ENCODE measurements at places on chromosomes 6 and 20.

- no peak for DNase-seq
Measured at GRCh38 chr6:111866857-111867256, 6.4 kb downstream of the FYN start.

GRCh38 chr6:45880159-45880558, 135.5 kb downstream of the CLIC5 start:
- peak; percentile 69 for DNase-seq

DNA sequence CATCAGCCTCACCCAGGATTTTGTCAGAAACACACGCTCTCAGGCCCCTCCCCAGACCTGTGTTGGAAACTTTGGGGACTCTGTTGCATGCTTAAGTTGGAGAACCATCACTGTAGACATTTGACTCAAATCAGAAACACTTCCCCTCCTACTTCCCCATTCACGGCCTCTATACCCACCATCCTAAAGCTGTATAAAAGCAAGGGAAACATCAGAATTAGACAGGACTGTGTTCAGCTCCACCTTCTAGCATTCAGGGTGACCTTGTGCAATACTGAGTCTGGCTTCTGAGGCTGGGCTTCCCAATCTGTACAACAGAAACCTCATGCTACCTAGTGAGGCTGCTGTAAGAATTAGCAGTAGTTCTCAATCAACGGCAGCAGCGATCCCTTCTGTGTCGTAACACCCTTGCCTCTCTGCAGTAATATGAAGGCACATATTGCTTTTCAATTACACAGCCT, 252.3 kb downstream of the LY86 start:
- DNase-seq: no peak

- no peak for DNase-seq
Measured at GRCh38 chr6:163892824-163893561, 478.5 kb downstream of the QKI start.

DNA sequence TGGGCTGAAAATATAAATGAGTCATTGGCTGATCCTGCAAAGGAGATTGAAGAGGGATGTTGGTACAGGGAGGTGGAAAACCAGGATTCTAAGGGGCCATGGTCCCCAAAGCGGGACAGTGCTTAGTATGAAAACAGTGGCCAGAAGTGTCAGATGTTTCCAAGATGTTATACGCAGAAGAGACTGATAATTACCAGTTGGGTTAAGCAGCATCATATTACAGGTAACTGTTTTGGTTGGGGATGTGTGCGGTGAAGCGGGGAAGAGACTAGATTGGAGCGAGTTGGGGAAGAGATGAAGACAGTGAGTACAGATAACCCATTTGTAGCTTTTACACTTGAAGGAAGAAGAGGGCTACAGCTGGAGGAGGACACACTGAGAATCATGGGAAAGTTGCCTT, 80.8 kb downstream of the PLEKHG1 start:
- DNase-seq: no peak

DNA sequence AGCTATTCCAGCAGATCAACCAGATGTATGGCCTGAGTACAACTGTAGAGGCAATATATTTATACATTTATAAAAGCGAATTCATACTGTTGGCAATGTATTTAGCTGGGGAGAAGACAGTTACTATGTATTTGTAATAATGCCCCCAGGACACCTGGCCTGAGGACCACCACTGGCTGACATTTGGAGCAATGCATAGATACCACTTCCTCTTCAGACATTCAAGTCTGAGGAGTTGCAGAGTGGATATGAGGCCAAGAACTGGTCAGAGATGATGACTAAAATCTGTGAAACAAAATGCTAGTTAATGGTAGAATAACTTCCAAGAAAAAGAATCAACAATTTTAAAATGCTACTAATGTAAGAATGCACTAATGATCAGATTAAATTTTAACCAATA, 462.3 kb downstream of the CDC5L start:
- no peak for DNase-seq

GRCh38 chr6:6712449-6713403, 124.2 kb downstream of the LY86 start:
- peak; percentile 65 for DNase-seq

GRCh38 chr6:152922706-152923105, 60.1 kb downstream of the FBXO5 start:
- DNase-seq: no peak

DNA sequence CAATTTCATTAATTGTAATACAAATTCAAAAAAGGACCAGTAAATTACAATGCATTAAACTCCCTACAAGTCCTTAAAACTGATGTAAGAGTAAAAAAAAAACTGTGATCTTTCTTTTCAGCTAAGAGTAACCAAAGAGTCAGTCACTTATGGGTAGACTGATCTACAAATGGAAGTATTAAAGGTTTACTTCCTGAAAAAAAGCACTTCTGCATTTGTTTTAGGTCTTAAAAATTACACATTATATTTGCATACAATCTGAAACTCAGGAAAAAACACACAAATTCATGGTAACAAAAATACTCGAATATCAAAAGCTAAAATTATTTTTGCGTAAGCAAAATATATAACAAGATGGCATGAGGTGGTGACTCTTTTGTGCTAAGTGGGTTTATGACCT, 23.5 kb downstream of the USP49 start:
- no peak for DNase-seq

GRCh38 chr6:34063651-34064050, 82.2 kb downstream of the GRM4 start:
- DNase-seq: no peak

- no peak for DNase-seq
Measured at GRCh38 chr6:155710704-155711103, 255.1 kb upstream of the NOX3 start.

- DNase-seq: no peak
Measured at GRCh38 chr20:38519426-38519825, 46.8 kb downstream of the RALGAPB start.

DNA sequence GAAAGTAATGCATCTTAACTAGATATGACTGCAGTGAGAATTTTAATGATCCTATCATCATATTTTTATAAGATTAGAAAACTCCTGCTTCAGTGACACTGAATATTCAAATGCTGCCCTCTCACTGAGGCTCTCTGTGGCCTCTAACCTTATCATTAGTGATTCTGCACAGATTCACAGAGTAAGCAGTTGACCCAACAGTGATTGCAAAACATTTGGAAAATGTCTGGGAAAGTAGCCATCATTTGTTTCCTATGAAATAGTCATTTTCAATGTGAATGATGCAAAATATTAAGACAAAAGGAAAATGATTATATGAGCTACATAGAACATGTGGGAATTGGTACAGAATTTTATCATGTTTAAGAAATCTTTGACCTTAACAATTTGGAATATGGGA, 210.3 kb downstream of the TBX18 start:
- DNase-seq: no peak

DNA sequence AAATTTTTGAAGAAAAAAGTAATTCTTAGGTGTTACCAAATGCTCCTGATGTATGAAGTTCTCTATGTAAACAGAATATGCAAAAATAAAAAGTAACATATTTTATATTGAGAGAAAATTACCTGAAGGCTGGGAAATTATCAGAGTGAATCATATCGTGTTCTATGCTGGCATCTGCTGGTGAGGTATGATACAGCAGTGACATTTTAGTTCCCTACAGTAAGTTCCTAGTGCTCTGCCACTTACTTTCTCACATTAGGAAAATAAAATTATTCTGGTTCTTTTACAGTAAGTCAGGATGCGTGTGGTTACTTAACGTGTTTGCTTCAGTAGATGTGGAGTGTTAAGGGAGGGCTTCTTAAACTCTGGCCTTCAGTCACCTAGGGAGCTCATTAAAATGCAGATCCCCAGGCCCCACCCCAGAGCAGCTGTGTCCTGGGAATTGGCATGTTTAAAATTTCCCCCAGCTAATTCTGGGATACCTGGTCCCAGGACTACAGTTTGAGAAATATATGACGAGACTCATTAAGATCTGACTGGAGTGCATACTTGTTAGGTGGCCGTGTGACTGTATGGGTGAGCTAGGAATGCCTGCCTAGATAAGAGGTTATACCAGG, 3.2 kb downstream of the ACTR5 start:
- peak; percentile 54 for DNase-seq

DNA sequence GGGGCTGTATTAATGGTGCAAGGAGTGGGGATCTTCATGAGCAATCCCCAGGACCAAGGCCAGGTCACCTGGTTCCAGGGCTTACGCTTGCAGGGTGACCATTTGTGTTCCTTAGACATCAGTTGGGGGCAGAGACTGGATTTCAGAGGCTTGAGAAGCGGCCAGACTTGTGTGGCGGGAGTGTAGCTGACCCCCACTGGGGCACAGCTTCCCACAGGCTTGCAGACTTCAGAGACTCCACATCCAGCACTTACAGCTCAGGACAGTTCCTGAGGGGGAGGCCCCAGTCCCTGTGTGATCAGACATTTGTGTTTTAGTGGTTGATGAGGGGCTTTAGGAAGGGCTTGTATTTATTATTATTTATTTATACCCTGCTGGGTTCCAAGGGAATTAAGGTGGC, 15.3 kb downstream of the TJAP1 start:
- no peak for DNase-seq

- no peak for DNase-seq
Measured at GRCh38 chr20:46701556-46701955, 7.9 kb upstream of the SLC2A10 start.

- no peak for DNase-seq
Measured at GRCh38 chr20:8432435-8433148, 300.5 kb downstream of the PLCB1 start.

- DNase-seq: no peak
Measured at GRCh38 chr6:107877968-107878367, 53.9 kb upstream of the SCML4 start.

GRCh38 chr6:140462453-140463311, 1088.2 kb upstream of the CITED2 start:
- DNase-seq: peak; percentile 32

- no peak for DNase-seq
Measured at GRCh38 chr6:170223718-170224693, 66.9 kb downstream of the DLL1 start.

GRCh38 chr6:148183776-148184175, 158.9 kb upstream of the SASH1 start:
- DNase-seq: no peak

DNA sequence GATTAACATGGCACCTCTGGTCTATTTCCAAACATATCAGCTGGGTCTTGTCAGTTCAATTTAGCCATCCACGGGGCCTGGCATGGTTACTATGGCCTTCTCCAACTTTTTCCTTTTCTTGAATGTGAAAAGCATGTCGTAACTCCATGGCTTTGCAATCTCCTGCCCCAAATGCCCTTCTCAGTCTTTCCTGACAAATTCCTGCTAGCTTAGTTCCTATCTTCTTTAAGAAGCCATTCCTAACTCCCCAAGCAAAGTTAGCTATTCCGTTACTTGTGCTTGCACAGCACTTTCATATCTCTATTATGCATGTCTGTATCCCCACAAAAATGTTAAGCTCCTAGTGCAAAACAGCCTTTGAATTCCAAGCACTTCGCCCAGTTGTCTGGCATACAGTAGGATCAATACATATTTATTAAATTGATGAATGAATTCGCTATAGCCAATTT, 105.6 kb downstream of the AIG1 start:
- no peak for DNase-seq

DNA sequence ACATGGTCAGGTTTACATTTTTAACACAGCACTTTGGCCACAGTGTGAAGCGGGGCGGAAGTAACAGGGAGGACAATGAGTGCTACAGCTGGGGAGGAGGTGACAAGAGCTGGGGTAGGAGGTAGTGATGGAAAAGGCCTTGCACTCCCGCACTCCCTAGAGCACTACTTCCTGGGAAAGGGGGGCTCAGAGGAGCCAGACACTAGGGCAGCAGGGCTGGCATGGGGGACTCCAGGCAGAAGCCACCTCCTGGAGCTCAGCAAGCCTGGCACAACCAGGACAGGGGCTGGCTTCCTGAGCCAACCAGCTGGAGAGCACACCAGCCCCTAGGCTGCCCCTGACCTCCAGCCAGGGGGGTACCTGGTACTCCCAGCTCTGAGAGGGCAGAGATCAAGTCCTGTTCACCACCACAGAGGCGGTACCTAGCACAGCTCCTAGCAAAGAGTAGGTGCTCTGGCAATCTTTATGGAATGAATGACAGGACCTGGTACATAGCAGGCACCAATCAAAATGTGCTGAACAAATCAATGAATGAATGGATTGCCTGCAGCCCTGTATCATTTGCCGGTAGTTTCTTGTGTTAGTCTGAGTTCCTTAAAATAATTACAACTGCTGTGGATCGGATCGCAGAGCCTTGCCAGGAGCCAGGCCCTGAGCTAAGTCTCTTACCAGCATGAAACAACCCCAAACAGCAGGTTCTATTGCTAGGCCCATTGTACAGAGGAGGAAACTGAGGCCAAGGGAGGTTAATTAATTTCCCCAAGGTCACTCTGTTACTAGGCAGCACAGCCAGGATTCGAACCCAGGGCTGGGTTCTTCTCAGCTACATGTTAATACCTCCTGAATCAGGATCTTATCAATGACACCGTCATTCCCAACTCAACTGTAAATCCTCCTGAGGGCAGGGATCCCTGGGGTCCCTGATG, 15.5 kb downstream of the NOL4L start:
- no peak for DNase-seq

DNA sequence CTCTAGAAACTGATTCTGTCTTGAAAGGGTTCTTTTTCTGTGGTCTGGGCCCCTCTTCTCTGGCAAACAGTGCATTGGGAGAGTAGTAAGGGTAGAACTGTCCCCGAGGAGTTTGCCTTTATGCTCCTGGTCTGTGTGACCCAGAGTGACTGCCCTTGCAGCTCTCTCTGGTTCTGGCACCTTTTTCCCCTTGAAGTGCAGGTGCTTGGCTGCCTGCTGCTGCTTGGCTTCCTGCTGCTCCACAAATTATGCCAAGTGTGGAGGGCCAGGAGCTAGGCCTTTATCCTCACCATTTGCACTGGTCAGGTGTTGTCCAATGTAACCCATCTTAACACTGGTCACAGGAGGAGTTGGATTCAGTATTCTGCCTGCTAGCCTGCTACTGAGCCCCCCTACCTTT, 11.2 kb downstream of the KIZ start:
- DNase-seq: no peak

GRCh38 chr6:36783603-36784375, 55.5 kb downstream of the CPNE5 start:
- DNase-seq: no peak

- DNase-seq: peak; percentile 86
Measured at GRCh38 chr20:51562332-51563173, 20.0 kb upstream of the NFATC2 start.

GRCh38 chr6:137866200-137866913, 702 bp upstream of the TNFAIP3 start:
- no peak for DNase-seq

DNA sequence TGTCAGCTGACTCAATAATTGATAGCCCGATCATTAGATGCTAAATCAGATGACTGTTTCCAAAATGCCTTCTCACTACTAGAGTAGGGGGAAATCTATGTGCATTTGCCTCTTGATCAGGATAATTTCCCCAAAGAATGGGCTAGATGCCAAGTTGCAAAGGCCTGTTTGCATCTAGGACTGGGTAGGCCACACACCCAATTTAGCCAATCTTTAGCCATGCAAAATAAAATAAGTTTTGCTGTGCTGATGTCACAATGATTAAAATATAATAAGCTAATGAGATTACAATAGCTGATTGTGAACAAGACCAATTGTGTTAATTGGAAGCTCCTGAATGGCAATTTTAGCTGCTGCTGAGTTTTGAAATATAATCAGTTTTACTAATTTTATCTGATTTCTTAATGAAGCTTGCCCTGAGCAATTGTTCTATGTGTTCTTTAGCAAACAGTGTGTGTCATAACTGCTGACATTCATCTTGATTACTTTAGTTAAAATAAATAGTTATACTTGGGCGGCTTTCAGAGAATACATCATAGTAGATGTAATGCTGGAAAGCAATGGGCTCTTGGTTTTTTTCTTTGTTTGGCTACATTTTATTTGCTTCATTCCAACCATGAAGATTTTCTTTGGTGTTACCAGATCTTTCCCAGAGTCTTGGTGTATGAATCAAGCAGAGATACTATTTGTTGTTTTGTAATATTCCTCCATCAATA, 973.2 kb upstream of the SLC35B3 start:
- no peak for DNase-seq
